ENCODE measurements at places on chromosomes 13 and 19.

DNA sequence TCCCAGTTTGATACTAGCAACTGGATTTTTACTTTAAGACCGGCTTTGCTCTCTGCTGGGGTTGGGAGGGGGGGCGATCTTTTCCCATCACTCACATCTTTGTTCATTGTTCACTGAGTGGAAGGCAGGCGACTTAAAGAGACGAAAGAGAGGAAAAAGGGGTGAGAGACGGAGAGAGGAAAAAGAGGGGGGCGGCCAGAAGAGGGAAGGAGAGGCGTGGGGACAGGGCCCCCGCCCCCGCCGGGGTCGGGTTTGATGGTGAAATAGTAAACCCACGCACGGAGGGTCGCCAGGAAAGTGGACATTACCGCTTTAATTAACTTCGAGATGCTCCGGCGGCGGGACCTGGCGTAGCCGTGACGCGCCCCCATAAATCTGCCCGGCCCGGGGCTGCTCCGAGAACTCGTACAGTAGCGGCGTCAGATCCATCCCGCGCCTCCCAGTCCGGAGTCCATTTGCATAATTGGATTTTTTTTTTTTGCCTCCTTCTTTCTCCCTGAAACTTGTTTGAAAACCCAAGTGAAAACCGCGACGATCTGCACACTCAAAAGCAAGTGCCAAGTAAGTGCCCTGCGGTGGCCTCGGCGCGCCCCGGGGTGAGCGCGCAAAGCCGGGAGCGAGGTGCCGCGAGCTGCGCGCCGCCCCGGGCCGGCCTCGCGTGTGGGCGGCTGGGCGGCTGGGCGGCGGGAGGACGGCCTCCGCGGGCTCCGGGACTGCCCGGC, 143.9 kb upstream of the ZNF536 start:
- DNase-seq, result no peak

- DNase-seq, result no peak
Observed at GRCh38 chr19:290372-291005, 714 bp downstream of the PLPP2 start.

GRCh38 chr13:71254384-71254783, 612.6 kb downstream of the DACH1 start:
- DNase-seq, result no peak

DNA sequence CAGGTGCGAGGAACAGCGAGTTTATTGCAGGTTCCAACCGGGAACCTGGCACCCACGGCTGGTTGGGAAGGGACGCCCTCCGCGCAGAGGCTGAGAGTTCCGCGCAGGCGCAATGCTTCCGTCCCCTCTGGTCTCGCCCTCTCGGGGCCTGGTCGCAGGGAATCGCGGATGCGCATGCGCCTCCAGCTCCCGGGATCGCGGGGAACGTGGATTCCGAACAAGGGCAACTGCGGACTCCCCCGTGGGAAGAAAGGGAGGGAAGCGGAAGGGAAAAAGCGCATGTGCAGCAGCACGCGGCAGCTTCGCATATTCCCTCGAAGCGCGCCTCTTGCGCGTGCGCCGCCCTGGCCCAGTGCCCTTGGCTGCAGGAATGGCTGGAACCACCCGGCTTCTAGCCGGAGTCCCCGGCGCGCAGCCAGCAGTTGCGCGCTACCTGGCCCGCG, 1.1 kb downstream of the TSSK6 start:
- DNase-seq, result no peak

GRCh38 chr19:37007587-37008220, 70.5 kb upstream of the ZNF420 start:
- no peak for DNase-seq

GRCh38 chr13:63041640-63042414, 1626.2 kb upstream of the PCDH20 start:
- no peak for DNase-seq

DNA sequence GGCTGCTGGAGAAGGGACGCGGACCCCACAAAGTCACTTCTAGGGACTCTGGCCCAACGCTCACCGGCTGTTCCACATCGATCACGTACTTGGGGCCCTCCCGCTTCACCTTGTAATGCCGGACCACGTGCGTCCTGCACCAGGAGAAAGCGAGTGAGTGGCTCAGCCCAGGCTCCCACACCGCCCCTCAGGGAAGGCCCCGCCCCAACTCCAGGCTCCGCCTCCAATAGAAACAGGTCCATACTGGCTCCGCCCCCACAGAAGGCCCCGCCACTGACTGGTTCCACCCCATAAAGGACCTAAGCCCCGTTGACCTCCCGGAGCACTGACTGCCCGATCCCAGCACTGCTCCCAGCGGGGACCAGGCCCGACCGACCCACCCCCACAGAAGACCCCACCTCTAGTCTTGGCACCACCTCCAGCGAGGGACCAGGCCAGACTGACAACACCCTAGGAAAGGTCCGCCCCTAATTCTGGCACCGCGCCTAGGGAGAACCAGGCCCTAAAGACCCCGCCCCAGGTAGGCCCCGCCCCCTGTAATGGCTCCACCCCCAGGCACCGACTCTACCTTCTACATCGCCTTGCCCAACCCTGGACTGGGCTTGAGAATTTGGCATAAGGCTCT, 11.3 kb downstream of the STAP2 start:
- no peak for DNase-seq

GRCh38 chr19:45076029-45076850, at the start of gene ZNF296:
Gene ZNF296, minus strand, starts transcription at chr19:45076478. Its CDS starts 105 bp downstream, at chr19:45076373.
- no peak for DNase-seq

DNA sequence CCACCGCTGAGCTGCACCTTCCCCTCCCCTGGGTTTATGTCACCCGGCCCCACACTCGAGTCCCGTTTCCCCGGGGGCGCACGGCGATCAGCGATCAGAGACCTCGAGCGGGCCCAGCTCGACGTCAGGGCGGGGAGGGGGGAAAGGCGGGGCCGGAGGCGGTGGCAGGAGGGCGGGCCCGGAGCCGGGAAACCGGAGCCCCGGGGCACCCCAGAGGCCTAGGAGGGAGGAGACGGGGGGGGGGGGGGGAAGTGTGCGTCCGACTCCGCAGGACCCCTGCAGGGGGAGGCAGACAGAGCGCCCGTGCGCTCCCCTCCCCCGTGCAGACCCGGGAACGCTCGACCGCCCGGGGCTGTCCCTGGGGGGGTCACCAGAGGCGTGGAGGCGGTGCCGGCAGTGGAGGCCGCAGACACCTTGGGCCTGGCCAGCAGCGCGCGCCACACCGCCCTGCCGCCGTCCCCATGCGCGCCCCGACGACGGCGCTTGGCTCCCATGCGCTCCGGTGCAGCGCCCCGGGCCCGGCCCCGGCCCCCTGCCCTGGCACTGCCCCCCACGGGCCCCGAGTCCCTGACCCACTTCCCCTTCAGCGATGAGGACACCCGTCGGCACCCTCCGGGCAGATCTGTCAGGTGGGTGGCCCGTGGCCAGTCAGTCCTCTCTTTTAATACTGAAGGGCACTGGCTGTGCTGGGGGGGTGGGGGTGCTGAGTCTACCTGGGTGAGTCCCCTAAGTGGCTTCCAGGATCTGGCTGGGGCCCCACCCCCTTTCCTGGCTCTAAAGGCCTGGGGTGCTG, 11.8 kb downstream of the PDE4A start:
- no peak for DNase-seq

- no peak for DNase-seq
Observed at GRCh38 chr13:53007872-53008271, 20.7 kb upstream of the OLFM4 start.

GRCh38 chr13:94031609-94032008, 447.9 kb downstream of the DCT start:
- DNase-seq, result no peak

All from brain pericyte (primary cell).